ENCODE measurements at places on chromosomes 5 and 9.

- no peak for DNase-seq
Observed at GRCh38 chr9:102652471-102652870, 342.7 kb upstream of the CYLC2 start.

DNA sequence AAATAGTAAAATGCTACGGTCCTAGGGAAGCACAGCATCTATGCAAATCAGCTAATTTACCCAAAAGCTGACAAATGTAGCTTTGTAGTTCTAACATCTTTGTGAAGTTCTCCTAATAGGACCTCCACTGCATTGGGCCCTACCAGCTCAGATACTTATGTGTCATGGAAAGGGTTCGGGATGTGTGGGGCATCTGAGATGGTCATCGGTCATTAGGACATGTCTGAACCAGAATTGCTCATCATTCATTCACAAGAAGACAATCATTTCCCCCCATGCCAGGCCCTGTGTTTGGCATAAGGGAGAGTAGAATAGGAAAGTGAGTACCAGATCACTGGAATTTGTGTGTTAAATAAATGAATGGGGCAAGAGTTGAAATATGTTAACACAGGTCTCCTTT is 35.7 kb downstream of the PWWP2A start:
- no peak for DNase-seq

DNA sequence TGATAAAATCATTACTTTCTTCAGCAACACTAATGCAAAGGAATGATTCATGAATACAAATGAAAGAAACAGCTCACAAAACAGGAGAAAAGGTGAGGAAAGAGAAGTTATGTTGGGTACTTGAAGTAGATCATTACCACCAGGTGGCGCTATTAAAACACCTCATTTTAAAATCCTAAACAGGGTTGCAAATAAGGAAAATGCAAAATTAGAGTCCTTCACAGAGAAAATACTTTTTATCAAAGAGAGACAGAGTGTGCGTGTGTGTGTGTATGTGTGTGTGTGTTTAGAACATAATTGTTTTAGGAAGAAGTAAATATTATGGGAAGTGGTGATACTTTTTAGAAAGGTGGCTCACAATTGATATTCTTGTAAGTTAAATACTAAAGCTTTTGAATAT is 49.5 kb upstream of the CD180 start:
- no peak for DNase-seq

GRCh38 chr9:11328326-11328725 is 715.5 kb upstream of the PTPRD start:
- no peak for DNase-seq

DNA sequence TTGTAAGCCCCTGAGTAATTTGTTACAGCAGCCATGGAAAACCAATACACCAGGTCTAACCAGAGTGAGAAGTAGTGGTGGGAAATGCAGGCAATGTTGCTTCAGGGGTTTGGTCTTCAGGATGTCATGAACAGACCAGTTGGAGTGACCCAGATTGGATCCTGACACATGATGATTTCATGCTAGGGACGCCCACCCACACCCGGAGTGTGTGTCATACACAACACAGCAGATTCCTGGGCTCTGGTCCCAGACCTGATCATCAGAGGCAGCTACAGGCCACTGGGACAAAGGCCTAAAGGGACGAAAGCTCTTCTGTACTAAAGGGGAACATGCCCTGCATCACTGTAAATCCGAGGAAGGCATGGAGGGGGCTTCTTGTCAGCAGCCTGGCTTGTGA is 194.2 kb downstream of the NSG2 start:
- no peak for DNase-seq

DNA sequence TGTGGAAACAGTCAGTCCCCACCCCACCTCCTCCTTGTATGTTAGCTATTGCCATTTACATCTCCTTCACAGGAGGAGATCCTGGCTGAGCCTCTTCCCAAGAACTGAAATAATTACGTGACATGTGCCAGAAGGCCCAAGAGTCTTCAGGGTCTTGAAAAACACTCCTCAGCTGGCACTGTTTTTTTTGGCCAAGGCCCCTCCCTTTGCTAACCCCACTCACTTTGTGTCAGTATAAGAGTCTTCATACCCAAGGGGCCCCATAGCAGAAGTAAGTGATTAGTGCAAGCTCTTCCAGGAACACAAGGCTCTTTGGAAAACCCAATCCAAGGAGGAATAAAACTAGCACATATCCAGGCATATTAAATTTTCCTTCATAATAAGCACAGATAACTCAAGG is 5.7 kb upstream of the LARP1 start:
- no peak for DNase-seq

- DNase-seq = no peak
Observed at GRCh38 chr9:95551406-95551805, 34.6 kb upstream of the PTCH1 start.

DNA sequence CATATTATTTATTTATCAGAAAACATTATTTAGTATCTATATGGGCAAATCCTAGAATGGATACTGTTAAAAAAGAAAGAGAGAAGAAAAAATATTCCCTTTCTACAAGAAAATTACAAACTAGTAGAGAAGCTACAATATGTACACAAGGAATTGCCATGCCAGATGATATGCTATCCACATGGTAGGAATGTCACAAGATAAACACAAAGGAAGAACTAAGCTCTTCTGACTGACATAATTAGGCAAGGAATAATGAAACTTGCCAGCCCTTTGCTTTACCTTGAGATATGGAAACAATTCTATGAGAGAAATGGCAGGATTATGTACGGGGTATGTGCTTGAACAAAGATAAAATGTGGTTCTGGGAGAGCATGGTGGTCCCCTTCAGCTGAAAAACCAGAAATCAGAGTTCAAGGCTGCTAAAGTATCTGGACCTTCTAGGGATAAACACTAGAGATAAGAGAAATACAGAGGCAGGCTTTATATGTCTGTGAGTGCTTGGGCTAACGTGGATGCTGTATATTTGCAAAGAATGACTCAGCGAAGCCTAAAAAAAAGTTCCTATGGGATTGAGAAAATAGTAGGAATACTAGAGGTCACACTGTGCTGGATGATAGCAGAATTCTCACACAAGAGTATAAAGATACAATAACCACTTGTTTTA is 451.6 kb downstream of the TLE1 start:
- no peak for DNase-seq

DNA sequence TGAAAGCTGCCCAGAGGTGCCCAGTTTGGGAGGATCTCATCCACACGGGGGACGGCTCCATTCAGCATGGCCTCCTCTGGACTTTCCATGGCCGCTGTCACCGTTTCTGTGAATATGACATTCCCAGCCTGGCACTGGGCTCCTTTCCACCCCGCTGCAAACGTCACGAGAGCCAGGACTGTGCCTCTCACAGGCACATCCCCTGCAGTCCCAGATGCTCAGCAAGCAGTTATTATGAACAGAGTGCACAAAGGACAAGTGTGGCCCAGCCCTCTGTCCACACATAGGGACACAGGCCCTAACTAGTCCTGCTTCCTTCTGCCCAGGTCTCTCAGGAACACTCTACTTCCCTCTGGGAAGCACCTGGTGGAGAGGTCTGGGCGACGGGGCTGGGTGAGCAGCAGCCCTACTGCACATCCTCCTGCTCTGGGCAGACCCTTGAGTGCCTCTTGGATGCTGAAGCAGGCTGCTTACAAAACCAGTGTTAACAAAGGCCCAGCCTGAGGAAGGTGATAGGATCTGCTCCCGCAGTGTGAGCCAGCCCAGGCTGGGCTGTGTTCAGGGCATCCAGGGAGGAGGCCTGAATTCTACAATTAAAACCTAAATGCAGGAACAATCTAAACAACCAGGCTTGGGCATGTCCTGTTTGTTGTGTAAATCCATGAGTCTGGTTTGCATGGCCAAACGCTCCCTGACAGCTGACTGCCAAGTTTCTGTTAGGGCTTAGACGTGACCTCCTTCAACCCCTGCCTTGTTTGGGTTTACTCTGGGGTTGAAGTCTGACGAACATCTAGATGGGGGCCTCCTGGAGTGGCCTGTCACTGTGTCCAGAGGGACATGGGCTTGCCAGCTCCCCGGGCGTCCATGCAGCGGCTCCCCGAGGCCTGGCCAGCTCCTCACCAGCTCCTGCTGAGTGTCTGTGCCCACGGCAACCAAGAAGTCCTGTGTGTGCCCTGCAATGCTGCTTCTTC is 269.8 kb downstream of the GADD45G start:
- peak; percentile 72 for DNase-seq

DNA sequence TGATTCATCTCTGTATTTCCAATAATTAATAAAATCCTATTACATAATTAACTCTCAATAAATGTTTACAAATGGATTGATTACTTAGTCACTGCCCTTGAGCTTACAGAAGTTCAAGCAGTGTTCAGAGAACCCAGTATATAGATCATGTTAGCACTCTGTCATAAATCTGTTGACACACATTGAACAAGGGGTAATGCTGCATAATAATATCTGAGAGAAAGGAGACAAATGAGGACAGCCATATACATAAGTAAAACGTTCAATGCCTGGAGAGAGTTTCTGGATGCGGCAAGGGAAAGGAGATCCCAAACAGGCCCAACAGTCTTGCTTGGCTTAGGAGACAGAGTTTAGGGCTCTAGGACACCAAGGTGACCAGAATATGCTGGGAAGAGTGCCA is 270.2 kb downstream of the FBXL17 start:
- DNase-seq = no peak

DNA sequence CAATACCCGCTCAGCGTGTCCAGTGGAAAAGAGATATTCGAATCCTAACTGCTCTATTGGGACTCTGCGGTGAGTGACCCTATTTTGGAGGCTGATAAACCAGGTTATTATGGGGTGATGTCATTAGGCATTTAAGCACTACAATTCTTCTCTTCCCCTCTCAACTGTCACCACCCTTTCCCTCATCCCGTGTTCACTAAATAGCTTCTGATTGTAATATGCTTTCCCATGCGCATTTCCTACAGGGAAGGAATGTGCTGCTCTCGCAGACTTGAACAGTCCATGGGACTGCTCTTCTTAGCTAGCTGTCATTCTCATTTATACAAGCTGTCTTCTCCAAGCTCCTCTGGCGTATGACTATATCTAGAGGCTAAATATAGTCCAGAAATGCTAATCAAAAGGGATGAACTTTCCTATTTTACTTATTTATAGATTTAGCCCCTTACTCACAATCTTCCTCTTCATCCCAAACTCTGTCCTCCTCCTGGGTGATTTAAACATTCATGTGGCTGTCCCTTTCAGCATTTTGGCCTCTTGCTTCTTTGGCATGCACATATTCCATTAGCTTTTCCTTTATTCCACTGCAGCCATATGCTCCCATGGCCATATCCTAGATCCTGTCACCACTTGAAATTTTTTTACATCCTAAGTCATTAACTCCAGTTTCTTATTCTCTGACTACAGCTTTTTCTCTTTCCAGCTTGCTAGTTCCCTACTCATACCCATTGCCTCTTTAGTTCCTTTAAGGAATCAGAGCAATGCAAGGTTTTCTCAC is 39.6 kb upstream of the CSNK1G3 start:
- no peak for DNase-seq
